ENCODE measurements at places on chromosomes 3 and 15. TPM values are rescaled to one million over a fixed set of nuclear protein-coding genes. Genes with fewer than 3 reads are reported as not detected.

GRCh38 chr3:64556046-64556445 is 131.8 kb downstream of the ADAMTS9 start:
- H3K36me3 ChIP-seq: no peaks in the 10 kb centered on the region
- DNase-seq: no peak
- H3K4me3 ChIP-seq: no peak overlapping the region
- no peak overlapping the region for H3K27ac ChIP-seq
- H3K4me1 ChIP-seq: no peaks in the 10 kb centered on the region

DNA sequence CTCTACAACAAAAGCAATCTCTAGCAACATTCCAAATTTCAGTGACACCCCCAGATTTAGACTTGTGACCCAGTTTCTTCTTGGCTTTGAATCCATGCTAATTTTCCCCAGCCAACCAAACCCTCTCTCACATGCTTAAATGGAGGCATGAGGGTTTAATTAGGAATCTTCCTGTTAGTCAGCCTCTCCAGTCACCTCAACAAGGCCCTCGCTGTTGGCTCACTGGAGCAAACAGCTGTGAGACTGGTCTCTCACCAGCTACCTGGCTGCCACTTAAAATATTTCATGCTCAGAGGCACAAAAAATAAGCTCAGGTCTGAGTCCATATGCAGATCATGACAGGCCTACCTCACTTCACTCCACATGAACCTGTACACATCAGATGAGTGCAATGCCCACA is 630.4 kb upstream of the ADAMTS9 start:
- no peaks in the 10 kb centered on the region for H3K4me1 ChIP-seq
- no peak overlapping the region for H3K27ac ChIP-seq
- H3K36me3 ChIP-seq: no peaks in the 10 kb centered on the region
- no peak for DNase-seq
- no peak overlapping the region for H3K4me3 ChIP-seq

DNA sequence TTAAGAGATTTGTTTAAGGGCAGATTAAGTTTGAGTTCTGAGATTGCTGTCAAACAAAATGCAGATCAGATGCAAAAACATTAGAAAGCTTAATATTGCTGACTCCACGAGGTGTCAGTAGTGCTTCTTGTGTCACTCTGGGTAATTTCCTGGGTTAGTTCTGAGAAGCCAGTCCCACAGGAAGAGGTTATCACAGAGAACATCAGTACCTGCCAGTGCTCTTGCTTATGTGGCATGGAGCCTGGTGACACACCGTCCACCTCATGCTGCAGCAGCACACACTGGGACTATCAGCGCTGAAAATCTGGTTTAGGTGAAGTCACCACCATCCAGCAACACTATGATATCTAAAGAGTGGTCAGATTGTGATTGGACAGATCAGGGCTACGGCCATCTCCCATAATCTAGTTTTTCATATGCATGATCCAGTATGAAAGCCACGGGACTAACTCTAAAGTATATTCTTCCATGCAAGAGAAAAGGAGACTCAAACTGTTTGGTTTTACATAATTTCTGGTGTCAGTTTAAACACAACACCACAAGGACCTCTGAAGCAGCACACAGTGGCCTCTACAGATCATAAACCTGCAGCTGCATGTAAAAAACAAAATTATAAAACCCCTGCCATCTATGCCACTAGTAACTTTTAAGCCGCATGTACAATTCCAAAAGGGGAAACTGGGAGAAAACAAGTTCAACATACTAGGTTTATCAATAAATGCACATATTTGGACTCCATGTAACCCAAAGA is 36.1 kb upstream of the MYO5C start:
- peak; percentile 78 for DNase-seq
- H3K4me3 ChIP-seq: peak overlapping the region; percentile 19
- H3K36me3 ChIP-seq: peaks cover 45% of the 10 kb centered on the region
- H3K27ac ChIP-seq: peak overlapping the region; percentile 79

The GOLGA8K gene
- total RNA-seq: 0.60 TPM

DNA sequence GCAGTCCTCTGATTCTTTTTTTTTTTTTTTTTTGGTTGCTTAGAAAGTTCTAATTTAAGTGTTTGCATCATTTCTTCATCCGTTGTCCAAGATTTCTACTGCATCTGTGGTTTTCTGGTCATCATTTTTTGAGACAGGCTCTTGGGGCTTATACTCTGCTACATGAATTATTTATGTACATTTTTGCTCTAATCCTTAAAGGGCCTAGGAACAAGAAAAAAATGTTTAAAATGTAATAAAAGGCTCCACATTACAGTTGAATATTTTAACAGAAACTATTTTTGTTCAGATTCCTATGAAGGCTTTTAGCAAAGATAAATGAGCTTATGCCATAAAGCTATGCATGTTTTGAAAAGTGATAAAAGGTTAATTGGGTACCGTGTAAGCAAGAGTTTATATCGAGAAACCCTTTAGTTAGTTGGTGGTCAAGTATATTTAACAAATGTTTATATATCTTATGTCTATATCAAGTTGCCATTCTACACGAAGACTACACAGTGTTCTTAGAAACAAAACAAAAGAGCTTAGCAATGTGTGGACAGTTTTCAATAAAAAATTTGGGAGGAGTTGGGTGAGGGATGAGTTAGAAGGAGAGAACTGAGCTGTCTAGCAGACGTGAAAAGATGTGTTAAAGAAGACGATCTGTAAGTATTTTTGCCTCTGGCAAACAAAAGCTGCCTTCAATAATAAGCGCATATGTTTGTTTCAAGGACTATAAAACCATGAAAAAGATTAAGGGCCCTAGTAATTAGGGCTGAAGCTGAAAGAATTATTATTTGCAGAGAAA is 563.6 kb upstream of the NAALADL2 start:
- H3K4me1 ChIP-seq: no peaks in the 10 kb centered on the region
- DNase-seq: no peak
- no peak overlapping the region for H3K4me3 ChIP-seq
- H3K36me3 ChIP-seq: no peaks in the 10 kb centered on the region

The CERS3 gene
- total RNA-seq: 0.33 TPM

DNA sequence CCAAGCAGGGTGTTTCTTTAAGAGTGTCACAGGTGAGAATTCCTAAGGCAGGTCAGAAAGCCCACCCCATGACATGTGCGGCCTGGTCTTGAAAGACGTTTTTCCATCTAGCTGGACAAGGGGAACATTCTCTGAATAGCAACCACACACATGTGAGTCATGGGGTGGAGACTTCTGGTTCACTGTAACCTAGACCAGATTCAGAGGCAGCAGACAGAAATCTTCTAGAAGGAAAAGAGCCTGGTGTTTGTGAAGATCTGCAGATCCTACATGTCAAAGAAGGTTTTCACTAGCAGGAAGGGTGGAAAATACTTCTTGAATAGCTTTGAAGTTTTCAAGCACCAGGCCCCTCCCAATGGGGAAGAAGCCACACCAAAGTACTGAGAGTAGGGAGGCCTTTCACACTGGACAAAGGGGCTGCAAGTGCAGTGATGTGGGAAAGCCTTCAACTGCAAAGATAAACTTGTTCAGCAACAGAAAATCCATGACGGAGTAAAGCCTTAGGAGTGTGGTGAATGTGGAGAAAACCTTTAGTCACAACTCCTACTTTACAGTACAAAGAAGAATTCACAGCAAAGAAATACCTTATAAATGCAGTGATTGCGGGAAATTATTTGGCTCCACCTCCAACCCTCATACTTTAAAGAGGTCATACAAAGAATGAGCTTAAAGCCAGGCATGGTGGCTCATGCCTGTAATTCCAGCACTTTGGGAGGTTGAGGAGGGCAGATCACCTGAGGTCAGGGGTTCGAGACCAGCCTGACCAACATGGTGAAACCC is 17.6 kb downstream of the ADAM10 start:
- H3K36me3 ChIP-seq: peaks cover 27% of the 10 kb centered on the region
- no peak for DNase-seq
- H3K4me3 ChIP-seq: no peak overlapping the region
- peaks cover 27% of the 10 kb centered on the region for H3K4me1 ChIP-seq
- no peaks in the 10 kb centered on the region for H3K27me3 ChIP-seq

DNA sequence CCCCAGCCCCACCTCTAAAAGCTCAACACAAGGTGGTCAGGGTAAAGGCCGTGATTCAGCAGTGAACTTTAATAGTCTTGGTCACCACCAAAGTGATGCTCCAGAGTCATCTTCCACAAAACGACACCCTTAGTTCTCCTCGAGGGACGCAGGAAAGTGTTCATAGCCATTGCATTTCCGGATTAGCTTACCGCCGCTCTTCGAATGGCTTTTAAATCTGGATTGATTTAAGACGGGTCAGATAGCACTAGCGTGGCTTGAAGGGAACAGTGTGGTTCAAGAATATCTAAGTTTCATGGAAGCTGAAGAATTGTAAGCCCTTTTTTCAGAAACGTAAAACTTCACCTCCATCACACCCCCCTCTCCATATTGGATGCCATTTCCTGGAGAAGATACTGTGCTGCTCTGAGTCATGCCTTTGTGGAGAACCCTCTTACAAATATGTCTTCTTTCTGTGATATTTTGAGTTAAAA is 829 bp downstream of the RNF7 start:
- no peaks in the 10 kb centered on the region for H3K27me3 ChIP-seq
- peaks cover 9% of the 10 kb centered on the region for H3K36me3 ChIP-seq
- peaks cover 42% of the 10 kb centered on the region for H3K4me1 ChIP-seq
- no peak for DNase-seq
- peak overlapping the region; percentile 98 for H3K27ac ChIP-seq
- H3K4me3 ChIP-seq: peak overlapping the region; percentile 88

The GOLGA6L9 gene
- 1.4 TPM for total RNA-seq

- H3K4me3 ChIP-seq: no peak overlapping the region
- H3K36me3 ChIP-seq: peaks cover 3% of the 10 kb centered on the region
- H3K27ac ChIP-seq: no peak overlapping the region
- H3K4me1 ChIP-seq: peaks cover 2% of the 10 kb centered on the region
- peaks cover 95% of the 10 kb centered on the region for H3K27me3 ChIP-seq
- no peak for DNase-seq
Observed at GRCh38 chr3:181717549-181718171, 5.9 kb downstream of the SOX2 start.

- H3K36me3 ChIP-seq: peaks cover 16% of the 10 kb centered on the region
- H3K4me1 ChIP-seq: peaks cover 64% of the 10 kb centered on the region
- H3K27me3 ChIP-seq: peaks cover 8% of the 10 kb centered on the region
- no peak overlapping the region for H3K4me3 ChIP-seq
Observed at GRCh38 chr15:75167588-75168350, 33.9 kb upstream of the C15orf39 start.

GRCh38 chr3:152491922-152492321 is 223.2 kb downstream of the MBNL1 start:
- no peaks in the 10 kb centered on the region for H3K4me1 ChIP-seq
- DNase-seq: no peak
- H3K27ac ChIP-seq: no peak overlapping the region
- no peaks in the 10 kb centered on the region for H3K36me3 ChIP-seq
- peaks cover 10% of the 10 kb centered on the region for H3K27me3 ChIP-seq
- H3K4me3 ChIP-seq: no peak overlapping the region

The ADAMTS7 gene
- total RNA-seq: 0.43 TPM

DNA sequence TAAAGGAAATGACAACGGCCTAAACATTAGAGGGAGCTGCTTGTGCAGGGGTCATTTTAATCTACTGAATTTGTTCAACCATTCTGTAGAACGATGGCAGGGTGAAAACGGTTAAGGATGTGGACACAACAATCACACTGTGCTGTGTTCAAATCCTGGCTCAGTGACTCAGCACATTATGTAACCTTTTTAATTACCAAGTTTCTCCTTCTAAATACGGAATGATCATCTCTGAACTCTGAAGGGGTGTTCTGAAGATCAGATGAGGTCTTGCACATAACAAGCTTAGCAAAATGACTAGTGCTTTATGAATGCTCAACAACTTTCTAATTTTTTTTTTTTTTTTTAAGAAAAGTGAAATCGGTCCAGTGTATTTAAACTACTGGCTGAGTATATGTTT is 592.8 kb downstream of the FOXP1 start:
- no peak for DNase-seq
- no peak overlapping the region for H3K4me3 ChIP-seq
- H3K4me1 ChIP-seq: peaks cover 28% of the 10 kb centered on the region
- H3K36me3 ChIP-seq: peaks cover 81% of the 10 kb centered on the region
- H3K27ac ChIP-seq: no peak overlapping the region

- H3K36me3 ChIP-seq: no peaks in the 10 kb centered on the region
- no peak overlapping the region for H3K27ac ChIP-seq
- H3K4me3 ChIP-seq: no peak overlapping the region
- peaks cover 45% of the 10 kb centered on the region for H3K4me1 ChIP-seq
- H3K27me3 ChIP-seq: no peaks in the 10 kb centered on the region
Observed at GRCh38 chr3:42751609-42752008, 21.4 kb downstream of the CCDC13 start.

The NLGN1 gene
- not detected for total RNA-seq

The DNAH12 gene
- 0.03 TPM for total RNA-seq

The RTP1 gene
- not detected for total RNA-seq

- no peak overlapping the region for H3K27ac ChIP-seq
- DNase-seq: no peak
- peaks cover 10% of the 10 kb centered on the region for H3K27me3 ChIP-seq
- H3K36me3 ChIP-seq: no peaks in the 10 kb centered on the region
- H3K4me3 ChIP-seq: no peak overlapping the region
- H3K4me1 ChIP-seq: peaks cover 17% of the 10 kb centered on the region
Observed at GRCh38 chr15:95994418-95994817, 336.1 kb upstream of the NR2F2 start.

GRCh38 chr3:49416867-49417266 is 4.6 kb downstream of the TCTA start:
- peak overlapping the region; percentile 68 for H3K4me3 ChIP-seq
- peaks cover 2% of the 10 kb centered on the region for H3K27me3 ChIP-seq
- H3K4me1 ChIP-seq: peaks cover 65% of the 10 kb centered on the region

DNA sequence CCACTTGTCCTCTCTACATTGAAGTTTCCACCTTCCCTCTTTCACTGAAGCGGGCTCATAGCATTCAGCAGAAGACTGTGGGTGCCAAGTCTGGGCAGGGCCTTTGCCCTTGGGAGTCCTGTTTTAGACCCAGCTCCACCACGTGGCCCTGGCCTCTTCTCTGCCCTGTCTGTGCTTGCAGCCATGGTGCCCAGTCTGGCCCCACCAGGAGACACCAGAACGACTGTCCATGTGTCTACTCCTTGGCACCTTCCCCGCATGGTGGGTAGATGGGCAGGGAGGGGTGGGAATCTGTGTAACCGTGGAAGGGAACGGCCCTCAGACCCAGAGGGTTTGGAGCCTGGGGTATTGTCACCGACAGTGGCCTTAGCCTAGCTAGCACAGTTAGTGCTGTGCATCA is 17.9 kb upstream of the EMC3 start:
- H3K4me3 ChIP-seq: no peak overlapping the region
- H3K36me3 ChIP-seq: peaks cover 30% of the 10 kb centered on the region
- H3K27ac ChIP-seq: no peak overlapping the region
- peaks cover 19% of the 10 kb centered on the region for H3K4me1 ChIP-seq

GRCh38 chr3:194257151-194257621 is 93.9 kb downstream of the CPN2 start:
- DNase-seq: peak; percentile 6
- H3K27me3 ChIP-seq: no peaks in the 10 kb centered on the region
- peaks cover 38% of the 10 kb centered on the region for H3K4me1 ChIP-seq
- peaks cover 5% of the 10 kb centered on the region for H3K36me3 ChIP-seq
- H3K4me3 ChIP-seq: no peak overlapping the region
- H3K27ac ChIP-seq: no peak overlapping the region

DNA sequence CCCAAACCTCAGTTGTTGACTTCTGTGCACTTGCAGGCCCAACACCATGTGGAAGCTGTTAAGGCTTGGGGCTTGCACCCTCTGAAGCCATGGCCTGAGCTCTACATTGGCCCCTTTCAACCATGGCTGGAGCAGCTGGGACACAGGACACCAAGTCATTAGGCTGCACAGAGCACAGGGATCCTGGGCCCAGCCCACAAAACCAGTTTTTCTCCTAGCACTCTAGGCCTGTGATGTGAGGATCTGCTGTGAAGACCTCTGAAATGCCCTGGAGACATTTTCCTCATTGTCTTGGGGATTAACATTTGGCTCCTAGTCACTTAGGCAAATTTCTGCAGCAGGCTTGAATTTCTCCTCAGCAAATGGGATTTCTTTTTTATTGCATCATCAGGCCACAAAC is 1255.7 kb downstream of the ZPLD1 start:
- no peak overlapping the region for H3K4me3 ChIP-seq
- no peak for DNase-seq
- no peaks in the 10 kb centered on the region for H3K27me3 ChIP-seq
- no peaks in the 10 kb centered on the region for H3K4me1 ChIP-seq
- H3K27ac ChIP-seq: no peak overlapping the region

The RBMS3 gene
- total RNA-seq: 0.63 TPM
